HFF-Myc (cell line): ENCODE measurements at places on chromosomes 12 and 14.

DNA sequence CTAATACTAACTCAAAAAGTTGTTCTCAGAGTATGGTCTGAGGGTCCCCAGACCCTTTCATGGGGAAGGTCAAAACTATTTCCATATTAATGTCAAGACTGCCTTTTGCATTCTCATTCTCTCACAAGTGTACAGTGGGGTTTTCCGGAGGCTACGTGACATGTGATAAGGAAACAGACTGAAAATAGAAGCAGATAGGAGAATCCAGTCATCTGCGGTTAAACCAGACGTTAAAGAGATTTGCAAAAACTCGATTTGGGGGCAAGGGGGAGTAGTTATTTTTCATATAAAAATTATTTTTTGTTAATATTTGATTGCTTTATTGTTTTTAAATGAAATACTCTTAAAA, 1.0 kb upstream of the NAP1L1 start:
- no peak for DNase-seq

DNA sequence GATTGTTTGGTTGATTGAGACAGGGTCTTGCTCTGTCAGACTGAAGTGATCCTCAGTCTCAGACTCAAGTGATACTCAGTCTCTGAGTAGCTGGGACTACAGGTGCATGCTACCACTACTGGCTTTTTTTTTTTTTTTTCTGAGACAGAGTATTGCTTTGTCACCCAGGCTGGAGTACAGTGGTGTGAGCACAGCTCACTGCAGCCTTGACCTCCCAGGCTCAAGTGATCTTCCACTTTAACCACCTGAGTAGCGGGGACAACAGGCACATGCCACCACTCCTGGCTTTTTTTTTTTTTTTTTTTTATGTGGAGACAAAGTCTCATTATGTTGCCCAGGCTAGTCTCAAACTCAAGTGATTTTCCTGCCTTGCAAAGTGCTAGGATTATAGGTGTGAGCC, 31.8 kb downstream of the CPSF2 start:
- DNase-seq = no peak

- DNase-seq = no peak
Measured at GRCh38 chr12:92077530-92077929, 68.1 kb downstream of the BTG1 start.

DNA sequence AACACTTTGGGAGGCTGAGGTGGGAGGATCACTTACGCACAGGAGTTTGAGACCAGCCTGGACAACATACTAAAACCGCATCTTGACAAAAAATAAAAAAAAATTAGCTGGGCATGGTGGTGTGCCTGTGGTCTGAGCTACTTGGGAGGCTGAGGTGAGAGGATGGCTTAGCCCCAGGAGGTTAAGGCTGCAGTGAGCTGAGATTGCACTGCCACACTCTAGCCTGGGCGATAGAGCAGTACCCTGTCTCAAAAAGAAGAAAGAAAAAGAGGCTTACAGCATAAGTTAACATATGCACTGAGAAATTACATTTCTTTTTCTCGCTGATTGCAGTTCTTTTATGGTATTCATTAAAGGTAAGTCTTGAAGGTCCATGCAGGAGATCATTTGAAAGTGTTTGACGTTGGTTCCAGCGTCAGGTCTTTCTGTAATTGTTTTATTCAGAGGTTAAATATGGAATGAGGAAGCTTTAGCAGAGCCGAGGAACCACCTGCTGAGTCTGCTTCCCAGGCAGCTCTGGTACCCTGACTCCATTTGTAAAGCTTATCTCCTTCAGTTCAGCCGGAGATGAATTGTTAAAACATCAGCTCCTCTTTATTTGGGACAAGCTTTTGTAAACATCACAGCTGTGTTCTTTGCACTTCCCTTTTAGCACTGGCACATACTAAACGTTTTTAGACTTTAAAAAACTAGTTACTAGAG, 18.5 kb downstream of the SFSWAP start:
- no peak for DNase-seq

- no peak for DNase-seq
Measured at GRCh38 chr14:66311990-66312389, 174.2 kb upstream of the CCDC196 start.

GRCh38 chr12:44618946-44619345, 257.2 kb downstream of the NELL2 start:
- no peak for DNase-seq

DNA sequence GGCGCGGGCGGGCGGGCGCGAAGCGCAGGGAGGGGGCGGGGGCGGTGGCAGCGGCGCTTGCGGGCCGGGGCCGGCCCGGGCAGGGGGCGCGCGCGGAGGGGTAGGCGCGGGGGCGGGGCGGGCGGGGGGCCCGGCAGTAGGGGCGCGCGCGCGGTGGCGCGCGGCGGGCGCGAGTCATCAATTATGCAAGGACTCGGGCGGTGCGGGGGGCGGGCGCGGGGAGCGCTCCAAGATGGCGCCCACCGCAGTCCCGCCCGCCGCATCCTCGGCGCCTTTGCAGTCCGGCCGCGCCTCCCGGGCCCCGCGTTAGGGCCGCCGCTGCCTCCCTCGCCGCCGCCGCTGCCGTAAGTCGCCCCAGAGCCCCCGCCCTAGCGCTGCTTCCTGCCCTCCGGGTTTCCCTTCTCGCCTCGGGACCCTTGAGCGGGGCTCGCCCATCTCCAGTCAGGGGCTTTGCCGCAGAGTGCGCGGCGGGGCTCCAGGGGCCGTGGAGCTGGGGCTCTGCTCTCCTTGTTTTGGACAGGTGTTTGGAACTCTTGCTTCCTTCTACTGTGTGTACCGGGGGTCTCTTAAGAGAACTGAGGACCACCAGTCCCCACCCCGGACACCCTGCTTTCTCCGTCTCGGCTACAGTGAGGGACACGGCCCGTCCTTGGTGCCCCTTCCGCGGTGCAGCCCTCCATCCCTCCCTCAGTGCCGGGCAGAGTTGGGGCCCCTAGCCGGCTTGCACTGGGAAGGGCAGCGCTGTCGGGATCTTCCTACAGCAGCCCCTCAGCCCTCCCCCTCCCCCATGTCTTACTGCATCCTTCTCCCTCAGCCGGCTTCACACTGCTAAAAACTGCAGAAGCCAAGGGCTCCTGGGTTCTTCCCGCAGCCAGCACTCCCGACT, at the start of gene SCN8A:
Gene SCN8A (plus strand): TSS at position 218 of the 886 bp plus-strand sequence. CDS start 71,585 bp downstream, outside the sequence.
- DNase-seq = no peak

- DNase-seq = peak; percentile 61
Measured at GRCh38 chr12:3236345-3237187, 159.4 kb downstream of the TSPAN9 start.

DNA sequence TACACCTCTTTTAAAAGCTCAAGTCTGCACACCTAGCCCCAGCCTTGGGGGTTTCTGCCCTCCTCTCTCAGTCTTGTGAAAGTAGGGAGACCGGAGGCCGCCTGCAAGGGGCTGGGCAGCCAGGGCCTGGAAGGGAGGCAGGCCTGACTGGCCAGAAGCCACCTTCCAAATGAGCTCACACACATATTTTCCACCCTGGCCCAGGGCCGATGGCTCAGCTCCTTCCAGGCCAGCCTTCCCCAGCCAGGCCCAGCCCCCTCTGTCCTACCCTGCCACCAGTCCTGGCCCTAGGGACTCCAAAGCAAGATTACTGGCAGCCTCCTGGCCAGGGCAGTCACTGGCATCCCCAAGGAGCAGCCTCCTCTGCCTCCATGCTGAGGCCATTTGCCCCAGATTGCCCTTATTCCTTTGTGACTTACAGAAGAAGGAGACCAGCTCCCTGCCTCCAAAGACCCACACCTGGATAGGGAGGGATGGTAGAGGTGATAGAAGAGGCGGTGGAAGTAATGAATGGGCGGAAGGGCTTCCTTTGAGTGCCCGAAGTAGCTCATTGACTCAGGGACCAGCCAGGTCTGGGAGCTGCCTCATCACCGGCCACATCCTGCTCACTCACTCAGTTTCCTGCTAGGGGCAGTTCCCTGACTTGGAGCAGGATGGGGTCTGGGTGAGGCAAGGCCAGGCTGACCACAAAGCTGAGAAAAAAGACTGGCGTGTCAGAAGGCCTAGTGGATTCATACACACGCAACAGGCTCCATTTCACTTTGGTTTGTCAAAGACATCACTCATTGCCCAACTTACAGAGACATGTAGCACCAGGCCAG, 14.8 kb downstream of the MMP14 start:
- DNase-seq = no peak

GRCh38 chr12:132182711-132183365, 38.6 kb downstream of the NOC4L start:
- DNase-seq = no peak

GRCh38 chr12:116558280-116559161, 660 bp upstream of the MAP1LC3B2 start:
- DNase-seq = no peak

- no peak for DNase-seq
Measured at GRCh38 chr14:94110552-94111181, at the start of gene IFI27. IFI27 (plus strand) TSS chr14:94110736.

DNA sequence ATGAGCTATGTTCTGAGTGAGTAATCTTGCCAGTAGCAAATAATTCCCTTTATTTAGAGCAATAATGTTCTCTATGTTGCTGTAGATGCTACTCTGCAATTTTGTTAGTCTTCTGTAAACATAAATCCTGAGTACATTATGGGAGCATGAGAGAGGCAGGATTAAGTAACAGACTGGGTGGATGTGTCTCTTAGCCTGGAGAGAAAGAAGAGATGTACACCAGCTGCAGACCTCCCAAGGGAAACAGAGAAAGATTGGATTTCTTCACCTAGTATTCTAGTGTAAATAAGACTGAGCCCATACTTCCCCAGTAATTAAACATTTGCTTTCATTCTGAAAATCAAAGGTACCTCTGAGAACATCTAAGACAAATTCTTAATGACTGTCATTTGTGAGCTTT, 564.0 kb downstream of the TRHDE start:
- no peak for DNase-seq

DNA sequence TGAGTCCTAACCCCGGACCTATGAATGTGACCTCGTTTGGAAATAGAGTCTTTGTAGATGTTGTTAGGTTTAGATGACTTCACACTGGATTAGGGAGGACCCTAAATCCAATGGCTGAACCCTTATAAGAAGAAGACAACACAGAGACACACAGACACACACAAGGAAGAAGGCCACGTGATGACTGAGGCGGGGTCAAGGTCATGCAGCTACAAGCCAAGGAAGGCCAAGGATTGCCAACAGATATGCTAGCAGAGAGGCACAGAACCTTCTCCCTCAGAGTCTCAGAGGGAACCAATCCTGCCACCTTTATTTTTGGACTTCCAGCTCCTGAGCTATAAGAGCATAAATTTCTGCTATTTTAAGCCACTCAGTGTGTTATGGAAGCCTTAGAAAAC, 31.8 kb downstream of the LTBP2 start:
- DNase-seq = no peak

GRCh38 chr12:76558684-76559399, 729 bp downstream of the OSBPL8 start:
- no peak for DNase-seq

GRCh38 chr12:3620856-3621255, 129.9 kb downstream of the PRMT8 start:
- no peak for DNase-seq

GRCh38 chr12:14567351-14568162, at the start of gene PLBD1:
PLBD1 (minus strand) TSS chr12:14567883; CDS start chr12:14567696, 187 bp downstream.
- DNase-seq = no peak

DNA sequence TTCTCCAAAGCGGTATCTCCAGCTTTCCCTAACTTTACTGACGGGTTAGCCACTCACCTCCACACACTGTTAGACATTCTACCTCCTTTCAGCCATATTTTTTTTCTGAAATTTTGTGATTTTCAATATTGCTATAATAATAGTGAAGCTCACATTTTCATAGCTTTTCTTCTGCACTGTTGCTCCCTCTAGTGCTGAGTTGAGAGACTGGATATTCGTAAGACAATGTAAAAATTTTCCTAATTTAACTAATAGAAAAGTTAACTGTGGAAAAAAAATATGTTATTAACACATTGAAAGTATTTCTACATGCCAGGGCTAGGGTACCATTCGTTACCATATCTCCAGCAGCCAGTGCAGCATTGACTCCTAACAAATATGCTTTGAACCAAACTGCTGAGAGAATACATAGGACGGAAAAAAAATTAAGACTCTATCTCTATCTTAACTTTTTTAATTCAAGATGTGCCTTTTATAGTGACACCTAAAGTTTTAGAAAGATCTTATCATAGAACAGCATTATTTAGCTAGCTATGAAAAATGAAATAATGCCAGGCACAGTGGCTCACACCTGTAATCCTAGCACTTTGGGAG, 48.7 kb upstream of the ABCC9 start:
- DNase-seq = no peak

- no peak for DNase-seq
Measured at GRCh38 chr14:55279384-55279783, 8.2 kb downstream of the FBXO34 start.

DNA sequence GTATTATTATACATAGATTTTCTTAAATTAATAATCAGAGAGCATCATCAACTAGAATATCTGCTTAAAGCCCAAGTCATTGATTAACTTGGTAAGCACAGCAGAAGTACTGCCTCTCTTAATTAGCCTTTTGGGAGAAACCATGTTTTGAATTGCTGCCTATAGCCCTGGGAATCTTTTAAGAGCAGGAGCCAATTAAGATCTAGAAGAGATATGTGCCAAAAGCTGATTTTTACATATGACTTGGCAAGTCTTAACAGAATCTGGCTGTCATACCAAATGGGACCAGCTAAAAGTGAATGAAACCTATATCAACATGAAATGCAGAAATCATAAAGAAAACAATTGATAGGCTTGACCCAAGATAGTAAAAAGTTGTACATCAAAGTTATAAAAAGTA, 23.2 kb upstream of the WNK1 start:
- no peak for DNase-seq

- DNase-seq = no peak
Measured at GRCh38 chr14:23725980-23726710, 90.0 kb downstream of the DHRS2 start.

- no peak for DNase-seq
Measured at GRCh38 chr14:36320897-36321381, 502 bp upstream of the MBIP start.
